ENCODE measurements at places on chromosomes 16 and 17.
A peak's percentile ranks its signal among the peaks of the same experiment; 100 is the strongest.

DNA sequence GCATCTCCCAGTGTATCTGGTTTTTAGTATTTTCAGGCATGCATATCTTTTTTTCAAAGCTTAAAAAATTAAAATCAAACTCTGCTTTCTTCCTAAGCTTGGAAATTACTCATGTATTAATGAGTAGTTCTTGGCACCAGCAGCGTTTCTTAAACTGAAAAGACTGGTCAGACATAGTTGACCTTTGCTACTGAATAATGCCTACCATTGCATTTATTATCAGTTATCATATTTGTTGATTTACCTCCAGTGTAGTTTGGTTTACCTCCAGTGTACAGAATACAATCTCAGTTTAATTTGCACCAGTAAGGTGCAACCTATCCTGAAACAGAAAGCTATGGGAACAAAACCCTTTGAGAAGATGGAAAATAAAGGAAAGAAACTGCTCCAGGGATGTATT is 34.5 kb upstream of the EVI2A start:
- no peak for DNase-seq

DNA sequence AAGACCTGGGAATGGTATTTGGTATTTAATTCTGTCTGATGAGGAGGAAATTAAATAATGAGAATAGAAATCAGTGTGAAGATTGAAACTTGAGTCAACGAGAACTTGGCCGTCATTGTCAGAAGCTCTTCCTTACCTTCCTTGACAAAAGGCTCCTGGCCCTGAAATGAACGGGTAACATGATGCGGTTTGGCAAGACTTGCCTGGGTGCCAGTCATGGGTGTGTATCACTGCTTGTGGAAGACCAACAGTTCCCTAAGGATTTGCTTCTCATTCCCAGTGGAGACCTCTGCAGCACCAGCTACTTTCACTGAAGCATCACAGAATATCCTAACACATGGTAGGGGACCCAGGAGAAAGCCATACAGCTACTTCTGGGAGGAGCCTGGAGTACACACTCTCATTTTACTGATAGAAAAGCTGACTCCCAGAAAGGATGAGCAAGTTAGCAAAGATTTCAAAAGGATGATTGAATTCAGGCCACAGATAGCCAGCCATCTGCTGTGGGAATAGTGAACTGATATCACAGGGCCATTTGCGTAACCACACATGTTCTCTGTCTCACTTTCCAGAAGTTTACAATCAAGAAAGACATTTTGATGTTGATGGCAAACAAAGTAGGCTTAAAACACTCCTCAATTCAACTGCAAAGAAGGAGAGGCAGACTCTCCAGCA is 258.1 kb upstream of the SALL1 start:
- no peak for DNase-seq

- DNase-seq: peak; percentile 51
Observed at GRCh38 chr16:66936462-66936861, 1.1 kb downstream of the CES2 start.

GRCh38 chr17:43791589-43791988 is 11.4 kb downstream of the CFAP97D1 start:
- no peak for DNase-seq

DNA sequence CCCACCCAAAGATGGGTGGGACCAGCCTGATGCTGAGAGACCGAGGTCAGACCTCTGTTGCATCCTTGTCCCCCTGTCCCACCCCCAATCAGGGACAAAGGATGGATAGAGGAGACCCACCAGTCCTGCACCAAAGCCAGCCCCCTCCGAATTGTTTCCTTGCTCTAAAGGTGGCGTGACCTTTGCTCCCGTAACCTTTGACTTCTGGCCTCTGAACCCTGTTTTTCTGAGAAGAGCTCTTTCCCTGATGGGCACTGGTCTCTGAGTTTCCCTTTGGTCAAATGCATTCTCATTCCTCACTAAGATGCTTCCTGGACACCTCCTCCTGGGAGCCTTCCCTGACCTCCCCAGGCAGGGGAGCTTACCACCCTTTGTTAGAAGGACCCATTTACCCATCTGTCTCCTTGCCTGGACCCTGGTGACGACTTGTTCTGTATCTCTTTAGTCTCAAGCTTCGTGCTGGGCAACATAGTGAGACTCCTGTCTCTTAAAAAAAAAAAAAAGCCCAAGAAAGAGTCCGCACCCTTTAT is 5.3 kb upstream of the NEUROD2 start:
- DNase-seq: no peak

DNA sequence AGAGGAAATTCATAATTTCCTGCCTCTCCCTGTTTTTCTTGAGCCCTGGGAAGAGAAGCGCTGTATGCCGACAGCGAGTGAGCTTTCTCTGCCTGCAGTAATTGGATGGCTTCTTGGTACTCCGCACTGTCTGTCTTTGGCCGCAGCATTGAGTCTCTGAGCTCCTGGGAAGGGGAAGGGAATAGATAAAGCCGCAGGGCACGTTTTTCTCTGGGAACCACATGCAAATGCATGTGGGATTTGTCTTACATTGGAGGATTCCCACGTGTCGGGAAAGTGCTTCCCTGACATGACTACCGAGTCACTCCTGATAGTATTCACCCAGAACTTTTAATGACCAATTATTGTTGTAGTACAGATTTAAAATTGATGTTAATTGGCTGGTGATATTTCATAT is 385.9 kb downstream of the CPPED1 start:
- no peak for DNase-seq

DNA sequence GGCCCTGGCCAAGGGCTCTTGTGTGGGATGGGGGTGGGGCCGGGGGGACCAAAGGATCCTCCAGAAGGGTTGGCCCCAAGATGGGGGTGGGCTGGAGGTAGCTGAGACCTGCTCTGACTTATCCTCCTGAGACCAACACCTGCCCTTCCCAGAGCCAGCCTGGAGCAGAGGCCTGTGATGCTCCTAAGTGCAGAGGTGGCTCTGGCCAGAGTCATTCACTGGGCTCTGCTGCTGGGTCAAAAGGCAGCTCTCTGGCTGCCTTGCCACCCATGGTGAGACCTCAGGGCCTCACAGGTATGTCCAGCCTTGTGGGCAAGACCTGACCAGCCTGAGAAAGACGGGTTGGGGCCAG is 393 bp downstream of the SERPINF2 start:
- no peak for DNase-seq

Data from mucosa of descending colon (tissue), 3 donors.